ENCODE measurements at places on chromosomes 3 and 15.
A peak's percentile ranks its signal among the peaks of the same experiment; 100 is the strongest.

DNA sequence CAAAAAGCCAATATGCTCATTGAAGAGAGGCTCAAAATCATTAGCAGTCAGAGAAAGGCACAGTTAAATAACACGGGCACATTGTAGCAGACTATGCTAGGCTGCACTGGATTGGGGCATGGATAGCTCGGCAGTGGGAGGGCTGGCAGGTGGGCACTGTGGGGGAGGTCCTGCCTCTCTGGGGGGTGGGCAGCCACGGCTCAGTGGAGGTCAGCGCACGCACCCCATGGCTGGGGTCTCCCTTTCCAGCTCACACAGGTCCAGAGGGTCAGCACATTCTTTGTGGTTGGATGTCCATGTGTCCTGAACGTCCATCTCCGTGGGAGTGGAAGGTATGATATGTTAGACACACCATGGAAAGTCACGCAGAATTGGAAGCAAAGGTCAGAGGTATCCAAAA, 18.4 kb upstream of the MGLL start:
- DNase-seq = no peak

DNA sequence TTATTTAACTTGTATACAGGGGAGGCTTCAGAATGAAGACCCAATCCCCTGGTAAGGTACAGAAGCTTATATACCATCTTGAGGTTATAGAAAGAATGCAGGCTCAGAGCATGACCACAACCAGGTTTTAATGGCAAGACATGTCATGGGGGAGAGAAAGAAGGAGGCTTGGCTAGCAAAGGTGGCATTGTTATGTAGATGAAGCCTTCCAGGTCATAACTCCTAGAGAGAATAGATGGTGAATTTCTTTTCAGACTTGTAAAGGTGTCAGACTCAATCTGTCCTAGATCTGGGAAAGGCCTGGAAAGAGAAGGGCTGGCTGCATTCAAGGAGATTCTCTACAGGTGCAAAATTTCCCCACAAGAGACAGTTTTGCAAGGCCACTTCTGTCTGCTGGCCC, 99.4 kb upstream of the CTDSPL start:
- no peak for DNase-seq

GRCh38 chr15:62877276-62877857, 165.2 kb upstream of the TPM1 start:
- DNase-seq = no peak

DNA sequence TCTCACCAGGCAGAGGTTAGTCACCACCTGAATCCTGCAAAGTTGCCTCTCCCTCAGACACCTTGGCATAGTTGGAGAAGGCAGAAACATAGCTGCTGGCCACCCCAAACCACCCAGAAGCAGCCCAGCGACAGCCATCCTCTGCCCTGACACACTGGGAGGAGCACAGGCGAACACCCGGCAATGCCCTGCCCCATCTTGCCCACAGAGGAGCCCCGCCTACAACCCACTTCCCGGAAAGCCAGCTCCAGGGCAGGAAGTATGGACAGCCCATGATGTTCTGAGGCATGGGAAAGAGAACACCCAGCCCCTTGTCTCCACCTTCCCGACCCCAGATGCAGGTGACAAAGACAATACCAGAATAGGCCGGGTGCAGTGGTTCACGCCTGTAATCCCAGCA, 12.6 kb upstream of the SHISA5 start:
- no peak for DNase-seq

DNA sequence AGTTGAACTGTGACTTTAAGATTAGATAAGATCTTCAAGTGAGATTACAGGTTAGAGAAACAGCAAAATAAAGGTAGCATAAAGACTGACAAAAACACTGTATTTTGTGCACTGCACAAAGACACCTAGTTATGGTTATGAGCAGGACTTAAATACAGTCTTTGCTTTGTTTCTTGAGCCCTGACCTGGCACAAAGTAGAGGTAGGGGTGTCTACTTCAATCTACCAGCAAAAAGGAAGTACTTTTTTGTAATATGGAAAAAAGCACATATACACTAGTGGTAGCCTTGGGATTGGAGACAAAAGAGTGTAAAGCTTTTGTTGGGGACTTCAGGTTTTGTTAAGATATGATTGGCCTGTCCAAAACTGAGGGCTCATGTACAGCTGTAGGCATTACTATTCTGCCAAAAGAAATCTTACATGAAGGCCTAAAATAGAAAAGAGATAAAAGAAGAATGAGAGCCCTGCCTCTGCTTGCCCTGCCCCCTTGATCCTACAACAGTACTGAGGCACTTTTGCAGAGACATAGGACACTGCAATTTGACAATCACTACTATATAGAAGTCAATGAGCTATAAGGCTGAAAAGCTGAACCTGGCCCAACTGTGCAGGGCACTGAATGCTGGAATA, 194.3 kb downstream of the CBLB start:
- no peak for DNase-seq

DNA sequence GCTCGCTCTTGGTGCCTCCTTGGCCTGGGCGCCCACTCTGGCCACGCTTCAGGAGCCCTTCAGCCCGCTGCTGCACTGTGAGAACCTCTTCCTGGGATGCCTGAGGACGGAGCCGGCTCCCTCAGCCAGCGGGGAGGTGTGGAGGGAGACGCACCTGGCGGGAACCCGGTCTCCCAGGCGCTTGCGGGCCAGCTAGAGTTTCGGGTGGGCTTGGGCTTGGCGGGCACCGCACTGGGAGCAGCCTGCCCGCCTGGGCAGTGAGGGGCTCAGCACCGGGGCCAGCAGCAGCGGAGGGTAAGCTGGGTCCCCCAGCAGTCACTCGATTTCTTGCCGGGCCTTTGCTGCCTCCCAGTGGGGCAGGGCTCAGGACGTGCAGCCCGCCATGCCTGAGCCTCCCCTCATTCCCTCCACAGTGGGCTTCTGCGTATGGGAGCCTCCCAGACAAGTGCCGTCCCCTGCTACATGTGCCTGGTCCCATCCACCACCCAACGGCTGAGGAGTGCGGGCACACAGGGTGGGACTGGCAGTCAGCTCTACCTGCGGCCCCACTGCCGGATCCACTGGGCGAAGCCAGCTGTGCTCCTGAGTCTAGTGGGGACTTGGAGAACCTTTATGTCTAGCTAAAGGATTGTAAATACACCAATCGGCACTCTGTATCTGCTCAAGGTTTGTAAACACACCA, 708.7 kb downstream of the VGLL3 start:
- DNase-seq = no peak

GRCh38 chr3:197733042-197733441, 3.7 kb downstream of the RUBCN start:
- no peak for DNase-seq

- peak; percentile 51 for DNase-seq
These were observed 53.7 kb downstream of the BDH1 start for GRCh38 chr3:197501879-197502620.

DNA sequence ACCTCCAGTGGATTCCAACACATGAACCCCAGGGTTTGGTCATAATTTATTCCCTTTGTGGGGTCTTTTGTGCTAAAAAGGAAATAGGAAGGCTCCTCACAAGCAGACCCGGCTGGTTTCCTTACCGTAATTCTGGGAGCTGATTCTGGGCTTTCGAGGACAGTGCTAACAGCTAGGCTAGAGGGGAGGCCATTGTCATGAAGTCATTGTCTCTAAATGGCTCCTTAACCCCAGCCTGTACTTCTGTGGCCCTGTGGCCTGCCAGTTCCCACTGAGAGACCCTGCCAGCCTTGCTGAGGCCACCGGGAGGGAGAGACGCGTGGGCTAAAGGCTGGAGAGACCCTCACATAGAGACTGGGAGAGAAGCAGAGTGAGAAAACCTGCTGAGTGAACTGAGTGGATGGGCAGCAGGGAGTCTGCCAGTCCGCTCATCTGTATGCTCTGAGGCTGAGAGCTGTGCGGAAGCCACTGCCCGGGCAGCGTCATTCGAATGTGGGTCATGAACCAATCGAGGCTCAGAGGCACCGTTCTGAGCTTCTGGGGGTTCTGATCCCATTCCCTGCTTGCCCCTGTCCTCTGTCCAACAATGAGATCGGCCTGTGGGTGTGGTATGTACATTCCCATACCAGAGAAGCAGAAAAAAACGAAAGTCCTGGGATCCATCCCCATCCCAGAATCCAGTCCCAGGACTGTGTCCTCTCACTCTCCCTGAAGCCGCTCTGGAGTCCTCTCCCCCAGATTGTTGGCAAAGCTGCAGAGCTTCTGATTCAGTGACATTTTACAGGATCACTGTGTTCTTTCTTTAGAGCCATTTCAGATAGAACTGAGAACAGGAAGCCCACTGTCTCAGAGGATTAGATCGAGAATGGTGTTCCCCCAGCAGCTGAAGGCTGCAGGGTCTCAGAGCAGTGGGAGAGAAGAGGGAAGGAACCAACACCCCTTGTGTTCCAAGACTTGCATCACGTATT, 21.3 kb upstream of the DGKG start:
- no peak for DNase-seq

DNA sequence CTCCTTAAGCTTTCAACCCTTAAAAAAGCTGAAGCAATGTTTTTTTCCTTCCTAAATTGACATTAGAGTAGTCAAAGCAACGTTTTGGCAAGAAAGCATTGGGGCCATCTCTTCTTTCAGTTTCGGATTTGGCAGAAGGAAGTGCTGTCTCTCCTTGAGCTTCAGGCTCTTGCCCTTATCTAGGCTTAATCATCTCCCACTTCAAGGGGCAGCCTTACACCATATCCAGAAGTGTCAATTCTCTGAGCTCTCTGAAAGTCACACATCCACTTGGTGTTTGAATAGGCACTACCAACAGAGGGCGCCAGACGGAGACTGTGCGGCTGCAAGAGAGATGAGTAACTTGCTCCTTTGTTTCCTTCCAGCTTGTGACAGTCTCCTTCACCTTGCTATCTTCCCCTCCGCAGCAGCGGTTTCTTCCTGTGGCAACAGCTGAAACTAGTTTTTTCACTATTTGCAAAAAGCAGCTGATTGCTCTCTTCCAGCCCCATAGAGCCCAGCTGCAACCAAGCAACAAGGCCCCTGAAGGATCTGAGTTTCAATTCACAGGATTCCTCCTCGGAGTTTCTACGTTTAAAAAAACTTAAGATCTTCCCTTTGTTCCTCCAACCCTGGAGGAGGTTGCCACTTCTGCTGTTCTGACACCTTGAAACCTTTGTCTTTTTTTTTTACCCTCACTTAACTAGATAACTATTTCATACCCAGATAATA, 147.0 kb upstream of the SLCO3A1 start:
- peak; percentile 65 for DNase-seq

DNA sequence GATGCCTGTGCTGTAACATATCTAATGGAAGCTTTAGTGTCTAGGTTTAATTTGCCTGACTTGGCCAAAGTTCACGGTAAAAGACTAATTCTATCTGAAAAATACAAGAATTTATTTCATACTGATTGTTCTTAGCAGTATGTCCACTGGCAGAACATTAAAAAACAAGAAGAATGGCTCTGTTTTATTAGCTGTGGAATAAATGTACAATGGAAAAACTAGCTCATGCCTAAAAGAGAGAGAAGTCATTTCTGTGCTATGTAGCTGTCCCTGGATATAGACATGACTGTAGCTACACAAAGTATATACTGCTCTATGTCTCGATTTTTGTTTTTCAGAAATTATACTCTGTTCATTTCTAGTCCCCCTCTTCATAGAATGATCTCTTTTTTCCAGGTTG, 13.9 kb upstream of the VGLL3 start:
- no peak for DNase-seq

GRCh38 chr15:44015545-44016305, 179.3 kb downstream of the FRMD5 start:
- DNase-seq = peak; percentile 22

GRCh38 chr15:77738441-77739302, 106.0 kb upstream of the LINGO1 start:
- DNase-seq = no peak

- no peak for DNase-seq
These were observed 45.2 kb downstream of the PTPN9 start for GRCh38 chr15:75533945-75534344.

DNA sequence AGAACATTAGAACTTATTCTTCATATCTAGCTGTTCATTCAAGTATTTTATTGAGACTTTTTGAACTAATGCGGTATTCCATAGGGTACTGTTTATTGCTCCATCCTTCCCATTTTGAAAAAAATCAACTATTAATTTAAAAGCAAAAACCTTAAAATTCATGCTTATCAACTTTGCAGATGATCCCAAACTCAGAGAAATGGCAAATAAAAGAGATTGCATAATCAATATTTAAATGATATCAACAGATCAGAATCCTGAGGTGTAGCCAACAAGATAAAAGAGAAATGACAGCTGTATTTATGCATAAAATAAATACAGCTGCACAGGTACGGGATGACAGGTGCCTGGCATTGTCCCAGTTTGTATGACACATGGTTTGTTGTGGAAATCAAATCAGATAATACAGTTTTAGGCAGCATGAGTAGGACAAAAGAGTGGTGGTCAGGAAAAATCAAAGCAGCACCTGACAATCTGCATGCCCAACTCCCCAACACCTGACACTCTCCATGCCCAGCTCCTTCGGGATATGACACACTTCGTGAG, 42.4 kb upstream of the CMTM8 start:
- no peak for DNase-seq

DNA sequence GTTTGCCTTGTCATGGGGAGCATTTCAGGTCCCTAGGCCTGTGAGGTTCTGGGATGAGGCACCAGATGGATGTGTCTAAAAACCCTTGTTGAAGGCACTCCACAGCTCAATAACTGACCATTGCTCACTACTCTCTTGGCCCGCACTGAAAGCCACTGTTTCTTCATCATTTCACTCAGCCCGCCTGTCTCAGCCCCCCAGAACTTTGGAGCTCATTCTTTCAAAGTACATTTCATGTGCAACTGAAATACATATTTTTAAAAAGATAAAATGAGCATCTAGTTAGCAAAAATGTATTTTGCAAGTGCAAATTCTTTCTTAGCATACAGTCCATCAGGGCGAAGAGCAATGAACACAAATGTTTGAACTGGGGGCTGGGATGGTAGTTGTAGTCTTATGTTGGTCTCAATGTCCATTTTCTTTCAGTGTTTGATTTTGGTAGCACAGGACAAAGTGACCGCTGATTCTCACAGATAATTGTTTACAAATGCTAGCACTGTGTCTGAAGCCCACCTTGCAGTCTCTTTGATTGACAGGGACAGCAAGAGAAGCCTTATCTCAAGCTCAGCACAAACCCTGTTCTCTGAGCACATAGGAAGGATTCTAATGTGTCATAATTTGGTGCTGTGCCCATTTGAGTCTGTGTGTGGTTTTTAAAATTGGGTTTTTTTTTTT, 19.6 kb downstream of the HEMK1 start:
- peak; percentile 41 for DNase-seq

DNA sequence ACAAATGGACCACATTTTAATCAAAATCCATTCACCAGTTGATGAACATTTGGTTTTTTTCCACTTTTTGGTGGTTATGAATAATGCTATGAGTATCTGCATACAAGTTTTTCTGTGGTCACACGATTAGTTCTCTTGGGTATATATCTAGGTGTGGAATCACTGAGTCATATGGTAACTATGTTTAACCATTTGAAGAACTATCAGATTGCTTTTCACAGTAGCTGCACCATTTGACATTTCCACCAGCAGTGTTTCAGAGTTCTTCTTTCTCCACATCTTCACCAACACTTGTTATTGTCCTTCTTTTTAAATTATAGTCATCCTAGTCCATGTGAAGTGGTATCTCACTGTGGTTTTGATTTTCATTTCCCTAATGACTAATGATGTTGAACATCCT, 33.3 kb upstream of the ATG7 start:
- DNase-seq = peak; percentile 97

All from fibroblast of upper back skin (primary cell).